GM12864 (cell line): ENCODE measurements at places on chromosomes 6 and 20.

DNA sequence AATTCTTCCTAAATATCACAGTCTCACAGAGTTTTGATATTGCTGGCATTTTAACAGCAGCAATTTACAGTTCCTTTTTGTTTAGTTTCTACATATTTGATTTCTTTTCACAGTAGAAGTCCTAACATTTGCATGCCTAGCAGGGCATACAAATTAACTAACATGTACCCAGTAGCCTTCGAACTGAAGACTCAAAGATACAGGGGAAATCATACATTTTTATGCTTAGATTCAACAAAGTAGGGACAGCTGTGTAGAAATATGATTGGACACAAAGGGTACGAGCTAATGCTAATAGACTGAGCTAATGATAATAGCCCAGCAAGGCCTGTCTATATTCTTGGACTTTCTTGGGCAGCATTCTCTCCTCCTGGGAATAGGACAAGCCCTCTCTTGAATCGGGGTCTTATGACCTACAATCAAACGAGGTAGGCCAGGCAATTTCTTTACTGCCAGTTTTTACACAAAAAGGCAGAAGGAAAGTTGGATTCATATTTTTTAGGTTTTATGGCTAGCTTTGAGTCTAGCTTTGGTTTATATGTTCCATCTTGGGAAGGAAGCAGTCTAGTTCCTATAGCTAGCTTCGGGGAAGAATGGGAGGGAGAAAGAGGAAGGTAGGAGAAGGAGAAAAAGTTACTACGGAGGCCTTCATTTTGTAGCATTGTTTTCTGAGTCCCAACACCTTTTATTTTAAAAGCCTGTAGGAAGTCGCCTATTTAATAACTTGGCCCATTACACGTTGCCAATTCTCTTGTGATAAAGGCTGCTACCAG lies 115.8 kb downstream of the HFE start:
- no peak for DNase-seq

- DNase-seq = no peak
These were observed 43.3 kb upstream of the MRPS10 start for GRCh38 chr6:42260972-42261371.

DNA sequence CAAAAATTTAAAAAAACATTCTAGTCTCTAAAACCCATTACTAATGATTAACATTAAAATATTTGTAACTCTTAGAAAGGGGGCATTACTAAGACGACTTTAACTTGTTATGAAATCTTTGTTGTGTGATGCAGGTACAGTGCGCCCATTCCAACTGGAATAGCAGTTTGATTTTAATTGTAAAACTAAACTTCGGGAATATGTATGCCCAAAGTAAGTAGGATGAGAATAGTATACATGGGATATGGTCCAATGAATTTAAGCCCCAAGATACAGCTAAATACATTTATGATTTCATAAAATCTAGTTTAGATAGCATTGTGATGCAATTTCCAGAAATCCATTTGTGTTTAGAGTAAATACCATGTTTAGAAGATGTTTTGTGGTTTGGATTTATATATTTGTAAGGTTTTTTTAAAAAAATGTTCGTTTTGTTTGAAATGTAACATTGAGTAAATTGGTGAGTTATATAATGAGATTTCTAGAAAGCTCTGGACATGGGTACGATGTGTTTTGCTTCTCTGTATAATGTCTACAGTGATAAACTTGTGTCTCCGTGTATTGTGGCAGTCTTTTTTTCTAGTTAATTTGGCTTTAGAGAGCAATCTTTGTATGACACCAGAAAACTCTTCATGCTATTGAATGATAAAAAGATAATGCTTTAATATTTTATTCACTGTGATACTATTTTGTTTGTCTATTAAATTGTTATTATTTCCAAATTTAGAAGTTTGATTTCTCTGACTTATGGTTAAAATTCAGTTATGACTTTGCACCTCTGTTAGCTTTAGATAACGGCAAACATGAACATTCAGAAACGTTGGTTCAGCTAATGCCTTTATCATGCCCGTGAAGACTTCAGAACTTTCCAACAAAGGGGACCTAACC lies 54.8 kb downstream of the RNF182 start:
- no peak for DNase-seq

DNA sequence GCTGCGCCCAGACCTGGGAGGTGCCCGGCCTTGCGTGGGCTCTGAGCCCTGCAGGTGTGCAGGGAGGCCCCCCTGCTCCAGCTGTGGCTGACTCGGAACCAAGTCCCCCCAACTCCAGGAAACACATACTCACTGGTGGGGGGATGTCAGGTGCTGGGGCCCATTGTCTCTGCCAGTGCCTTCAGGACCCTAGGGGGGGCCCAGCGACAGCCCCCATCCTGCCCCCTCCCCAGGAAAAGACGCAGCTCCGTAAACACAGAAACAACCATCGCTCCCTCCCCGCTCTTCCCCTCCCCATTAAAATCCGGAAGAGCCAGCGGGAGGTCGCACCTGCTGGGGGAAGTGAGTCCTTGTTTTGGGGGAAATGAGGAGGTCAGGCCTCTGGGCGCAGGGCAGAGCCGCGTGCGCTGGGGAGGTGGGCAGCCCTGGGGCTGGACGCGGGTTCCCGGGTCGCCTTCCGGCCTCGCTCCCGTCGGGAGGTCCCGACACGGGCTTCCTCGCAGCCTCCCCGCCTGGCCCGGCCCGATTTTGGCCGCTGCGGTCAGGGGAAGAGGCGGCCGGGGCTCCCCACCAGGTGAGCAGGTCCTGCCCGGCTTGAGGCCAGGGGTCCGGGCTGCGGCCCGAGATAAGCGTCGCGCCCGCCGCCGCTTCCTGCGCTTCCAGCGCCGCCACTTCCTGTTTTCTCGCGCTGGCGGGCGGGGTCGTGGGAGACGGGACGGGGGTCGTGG lies 6.2 kb downstream of the C20orf204 start:
- no peak for DNase-seq

- no peak for DNase-seq
These were observed 231.0 kb upstream of the EYS start for GRCh38 chr6:65938000-65938399.
